ENCODE measurements at places on chromosomes 5 and 9. TPM values are rescaled to one million over a fixed set of nuclear protein-coding genes. Genes with fewer than 3 reads are reported as not detected.

GRCh38 chr9:134411440-134412297 lies 85.4 kb downstream of the RXRA start:
- no peak for DNase-seq

The TMEM252 gene
- not detected for total RNA-seq

DNA sequence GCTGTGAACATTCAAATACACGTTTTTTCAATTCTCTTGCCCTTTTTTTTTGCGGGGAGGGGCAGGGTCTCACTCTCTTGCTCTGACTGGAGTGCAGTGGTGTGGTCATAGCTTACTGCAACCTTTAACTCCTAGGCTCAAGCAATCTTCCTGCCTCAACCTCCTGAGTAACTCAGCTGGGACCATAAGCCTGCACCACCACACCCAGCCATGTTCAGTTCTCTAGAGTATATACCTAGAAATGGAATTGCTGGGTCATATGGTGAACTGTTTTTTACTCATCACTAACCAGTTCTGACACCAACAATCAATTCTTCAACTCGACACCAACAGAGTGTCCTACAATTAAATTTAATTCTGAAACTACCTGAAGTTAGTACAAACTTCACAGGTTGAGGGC lies 85.5 kb upstream of the ZNF169 start:
- no peak for DNase-seq

The ZNF354B gene
- 11.6 TPM for total RNA-seq

The LCN9 gene
- total RNA-seq = not detected

The IL5 gene
- total RNA-seq = not detected

The CKMT2 gene
- total RNA-seq = not detected

The VCP gene
- total RNA-seq = 170 TPM
